ENCODE measurements at places on chromosomes 1 and 21. TPM values are rescaled to one million over a fixed set of nuclear protein-coding genes. Genes with fewer than 3 reads are reported as not detected.

MX2 gene
- total RNA-seq: 7.9 TPM

DNA sequence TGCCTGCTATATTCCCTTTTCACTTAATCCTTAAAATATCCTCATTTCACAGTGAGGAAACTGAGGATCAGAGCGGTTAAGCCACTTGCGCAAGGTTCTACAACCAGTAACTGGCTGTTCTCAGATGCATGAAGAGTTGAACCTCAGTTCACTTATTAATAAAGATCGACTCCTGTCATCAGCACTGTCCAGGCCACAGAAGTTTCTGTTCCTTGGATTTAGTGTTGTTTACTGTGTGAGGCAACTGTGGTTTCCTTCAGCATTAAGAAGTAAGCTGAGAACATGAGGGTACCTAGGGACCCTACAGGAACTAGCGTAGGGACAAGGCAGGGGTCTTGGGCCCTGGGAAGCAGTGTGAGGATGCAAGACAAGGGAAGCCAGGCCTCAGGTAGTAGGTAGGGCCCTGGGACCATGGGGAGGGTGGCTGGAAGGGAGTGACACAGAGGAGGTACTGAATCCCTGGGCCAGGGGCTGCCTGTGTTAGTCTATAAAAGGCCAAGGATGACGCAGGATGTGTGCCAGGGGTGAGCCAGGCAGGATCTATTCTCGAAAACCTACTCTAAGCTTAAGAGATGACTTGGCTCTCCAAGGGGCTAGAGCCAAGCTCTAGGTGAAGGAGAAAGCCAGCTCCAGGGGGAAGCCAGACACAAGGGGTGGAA, 181.2 kb upstream of the CSF3R start:
- peaks cover 3% of the 10 kb centered on the region for H3K4me1 ChIP-seq
- peaks cover 54% of the 10 kb centered on the region for H3K27me3 ChIP-seq
- H3K4me3 ChIP-seq: no peak overlapping the region
- H3K36me3 ChIP-seq: no peaks in the 10 kb centered on the region
- H3K27ac ChIP-seq: no peak overlapping the region

- DNase-seq: no peak
- H3K36me3 ChIP-seq: no peaks in the 10 kb centered on the region
- peaks cover 3% of the 10 kb centered on the region for H3K27me3 ChIP-seq
These were observed 88.5 kb downstream of the SLC44A5 start for GRCh38 chr1:75522389-75522788.

DNA sequence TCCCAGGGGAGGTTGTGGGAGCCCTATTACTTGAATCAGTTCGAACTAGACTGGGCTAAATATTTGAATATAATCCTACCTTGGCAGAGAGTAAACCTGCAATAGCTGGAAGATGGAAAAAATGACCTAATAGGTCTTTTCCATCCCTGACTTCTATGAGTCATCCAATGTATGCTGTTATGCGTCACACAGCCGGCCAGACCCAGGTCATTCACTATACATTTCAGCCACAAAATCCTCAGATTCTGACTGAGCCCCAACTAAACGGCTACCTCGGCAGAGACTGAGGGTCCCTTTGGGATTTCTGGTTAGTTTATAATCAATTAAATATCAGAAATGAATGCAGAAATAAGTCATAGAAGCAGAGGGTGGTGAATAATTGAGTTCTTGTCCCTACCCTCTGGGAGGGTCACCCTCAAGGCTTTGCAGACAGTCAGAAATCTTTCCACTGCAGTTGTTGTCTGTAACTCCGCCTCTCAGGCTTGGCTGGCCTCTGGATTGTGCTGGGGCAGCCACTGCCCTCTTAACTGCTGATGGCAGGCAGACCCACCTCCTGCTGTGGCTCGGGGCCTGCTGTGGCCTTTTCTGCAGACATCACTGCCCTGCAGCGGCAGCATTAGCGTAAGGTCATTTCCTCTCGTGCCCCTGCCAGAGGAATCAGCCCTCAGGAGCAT, 240.5 kb downstream of the TGFB2 start:
- DNase-seq: no peak
- no peaks in the 10 kb centered on the region for H3K4me1 ChIP-seq

- peaks cover 12% of the 10 kb centered on the region for H3K4me1 ChIP-seq
- H3K4me3 ChIP-seq: no peak overlapping the region
- peaks cover 4% of the 10 kb centered on the region for H3K36me3 ChIP-seq
- DNase-seq: peak; percentile 23
- peaks cover 2% of the 10 kb centered on the region for H3K27me3 ChIP-seq
- H3K27ac ChIP-seq: peak overlapping the region; percentile 24
These were observed 40.9 kb downstream of the LGR6 start for GRCh38 chr1:202234331-202235002.

DNA sequence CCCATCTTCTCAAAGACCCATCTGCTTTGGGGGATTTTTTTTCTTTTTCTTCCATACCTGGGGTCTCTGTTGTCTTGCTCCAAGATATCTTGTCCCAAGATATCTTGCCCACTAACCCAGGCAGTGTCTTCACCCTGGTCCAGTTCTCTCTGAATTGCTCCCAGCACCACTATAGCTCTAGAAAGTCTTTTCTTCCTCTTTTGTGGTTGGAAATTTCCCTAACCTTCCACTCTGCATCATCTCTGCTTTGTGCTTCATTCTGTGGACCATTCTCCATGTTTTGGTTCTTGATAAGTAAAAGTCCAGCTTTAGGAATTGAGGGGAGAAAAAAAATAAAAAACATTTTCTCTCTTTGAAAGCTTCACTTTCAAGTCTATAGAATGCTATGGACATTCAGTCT, 20.9 kb downstream of the STYXL2 start:
- peaks cover 12% of the 10 kb centered on the region for H3K4me1 ChIP-seq
- no peaks in the 10 kb centered on the region for H3K27me3 ChIP-seq
- no peak overlapping the region for H3K4me3 ChIP-seq
- peaks cover 8% of the 10 kb centered on the region for H3K36me3 ChIP-seq
- DNase-seq: no peak

DNA sequence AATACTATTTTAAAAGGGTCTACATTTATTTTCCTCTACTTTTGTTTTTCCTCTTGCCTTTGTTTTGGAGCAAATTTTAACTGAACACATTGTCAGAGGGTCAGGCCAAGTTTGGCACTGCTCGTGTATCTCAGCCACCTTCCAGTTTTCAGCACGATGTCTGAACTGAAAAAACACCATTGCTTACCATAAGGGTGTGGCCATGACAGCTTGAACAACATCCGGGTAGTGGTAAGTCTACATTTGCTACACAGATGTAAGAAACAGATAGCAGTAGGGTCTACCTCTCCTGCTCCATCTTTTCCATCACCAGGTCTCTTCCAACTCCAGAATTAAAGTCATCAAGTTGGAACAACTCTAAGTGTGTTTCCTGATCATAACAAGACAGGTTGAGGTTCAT, 4.2 kb downstream of the HIVEP3 start:
- peak overlapping the region; percentile 87 for H3K27ac ChIP-seq
- no peak for DNase-seq
- peaks cover 74% of the 10 kb centered on the region for H3K4me1 ChIP-seq

DNA sequence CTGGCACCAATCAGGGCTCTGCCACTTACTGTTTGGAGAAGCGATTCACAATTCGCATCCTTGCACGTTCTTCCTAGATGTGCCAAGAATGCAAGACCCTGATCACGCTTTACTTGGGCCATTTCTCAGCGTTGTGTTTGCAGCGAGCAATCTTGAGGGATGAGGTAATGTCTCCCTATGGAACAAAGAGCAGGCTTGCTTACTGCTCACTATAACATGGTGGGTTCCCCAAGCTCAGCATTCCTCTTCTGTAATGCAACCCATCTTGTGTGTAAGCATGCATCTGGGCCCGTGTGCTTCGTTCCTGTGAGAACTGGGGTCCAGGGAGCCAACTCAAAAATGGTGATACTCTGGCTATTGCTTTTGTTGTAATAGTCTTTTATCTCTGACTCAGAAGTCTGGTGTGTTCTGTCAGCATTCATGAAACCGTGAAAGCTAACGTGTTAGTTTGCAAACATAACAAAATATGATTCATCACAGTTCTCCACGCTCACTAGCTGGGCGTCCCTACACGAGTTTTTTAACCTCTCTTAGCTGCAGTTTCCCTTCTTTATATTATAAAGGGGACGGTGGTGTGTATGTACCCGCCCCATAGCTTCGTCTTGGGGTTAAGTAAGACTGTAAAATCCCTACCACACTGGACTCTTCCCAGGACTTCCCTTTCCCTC, 33.3 kb downstream of the DNTTIP2 start:
- no peak for DNase-seq
- no peaks in the 10 kb centered on the region for H3K27me3 ChIP-seq
- H3K4me3 ChIP-seq: peak overlapping the region; percentile 86
- H3K36me3 ChIP-seq: no peaks in the 10 kb centered on the region

GRCh38 chr21:45923146-45923545, 58.4 kb upstream of the COL6A1 start:
- peaks cover 4% of the 10 kb centered on the region for H3K4me1 ChIP-seq
- no peaks in the 10 kb centered on the region for H3K27me3 ChIP-seq
- DNase-seq: no peak
- H3K27ac ChIP-seq: no peak overlapping the region
- no peak overlapping the region for H3K4me3 ChIP-seq

F3 gene
- not detected for total RNA-seq

- no peaks in the 10 kb centered on the region for H3K27me3 ChIP-seq
- H3K4me1 ChIP-seq: no peaks in the 10 kb centered on the region
- H3K4me3 ChIP-seq: no peak overlapping the region
- peaks cover 6% of the 10 kb centered on the region for H3K36me3 ChIP-seq
- H3K27ac ChIP-seq: no peak overlapping the region
These were observed 338.4 kb upstream of the TMPRSS15 start for GRCh38 chr21:18741954-18742353.

HORMAD1 gene
- total RNA-seq: 0.43 TPM

HECTD3 gene
- 42.8 TPM for total RNA-seq

DNA sequence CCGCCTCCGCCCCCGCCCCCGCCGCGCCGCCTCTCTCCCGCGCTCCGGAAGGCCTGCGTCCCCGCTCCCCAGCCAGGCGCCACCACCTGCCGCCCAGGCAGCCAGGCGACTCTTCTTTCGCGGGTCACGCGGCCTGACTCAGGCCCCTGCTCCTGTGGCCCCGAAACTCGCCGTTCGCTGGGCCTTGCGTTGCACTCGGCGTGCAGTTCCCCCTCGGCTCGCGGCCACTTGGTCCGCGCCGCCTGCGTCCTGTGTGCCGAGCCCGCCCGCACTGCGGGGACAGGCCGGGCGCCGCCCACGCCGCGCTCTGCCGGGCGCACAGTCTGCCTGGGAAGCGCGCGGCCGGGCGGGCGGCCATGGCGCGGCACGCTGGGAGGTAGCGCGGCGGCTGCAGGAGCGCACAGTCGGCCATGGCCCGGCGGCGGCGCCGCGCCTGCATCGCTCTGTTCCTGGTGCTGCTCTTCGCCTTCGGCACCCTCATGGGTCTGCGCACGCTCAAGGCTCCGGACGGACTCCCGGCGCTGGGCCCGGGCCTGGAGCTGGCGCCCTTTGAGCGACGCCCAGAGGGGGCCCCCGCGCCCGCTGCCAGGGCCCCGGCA, at the start of gene MANEAL:
MANEAL (plus strand) TSS at position 75 of the 599 bp plus-strand sequence; CDS start at position 411, 336 bp downstream.
- peaks cover 15% of the 10 kb centered on the region for H3K4me1 ChIP-seq
- H3K27ac ChIP-seq: no peak within 1 kb of the TSS
- peak within 1 kb of the TSS; percentile 81 for H3K4me3 ChIP-seq
- no peaks in the 10 kb centered on the region for H3K36me3 ChIP-seq

TNN gene
- not detected for total RNA-seq

- H3K27me3 ChIP-seq: no peaks in the 10 kb centered on the region
- H3K36me3 ChIP-seq: peaks cover 6% of the 10 kb centered on the region
- H3K4me3 ChIP-seq: peak overlapping the region; percentile 15
- H3K27ac ChIP-seq: peak overlapping the region; percentile 84
- DNase-seq: no peak
These were observed 9.1 kb upstream of the EFHD2 start for GRCh38 chr1:15400627-15401026.

DNA sequence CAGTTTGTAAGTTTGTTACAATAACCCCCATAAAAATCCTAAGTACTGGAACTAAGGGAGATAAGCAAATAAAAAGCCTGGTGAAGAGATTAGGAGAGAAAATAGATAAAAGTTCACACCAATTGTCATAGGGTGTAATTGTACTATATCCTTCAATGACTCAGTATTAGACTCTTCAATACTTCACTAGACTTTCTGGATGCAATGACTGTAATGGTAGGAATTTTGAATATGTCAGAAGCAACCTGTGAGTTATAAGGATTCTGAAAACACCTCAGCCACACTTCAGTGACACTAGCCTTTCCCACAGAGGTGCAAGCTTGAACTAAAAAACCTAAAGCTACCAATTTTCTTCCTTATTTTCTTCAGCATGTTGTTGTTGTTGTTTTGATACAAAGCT, 147.9 kb downstream of the PTGER3 start:
- no peak for DNase-seq
- H3K36me3 ChIP-seq: peaks cover 20% of the 10 kb centered on the region
- H3K27ac ChIP-seq: no peak overlapping the region
- H3K4me1 ChIP-seq: peaks cover 52% of the 10 kb centered on the region

- peaks cover 50% of the 10 kb centered on the region for H3K4me1 ChIP-seq
- no peaks in the 10 kb centered on the region for H3K27me3 ChIP-seq
These were observed 24.7 kb upstream of the ATP5PO start for GRCh38 chr21:33940164-33940880.

PBXIP1 gene
- 28.9 TPM for total RNA-seq

DNA sequence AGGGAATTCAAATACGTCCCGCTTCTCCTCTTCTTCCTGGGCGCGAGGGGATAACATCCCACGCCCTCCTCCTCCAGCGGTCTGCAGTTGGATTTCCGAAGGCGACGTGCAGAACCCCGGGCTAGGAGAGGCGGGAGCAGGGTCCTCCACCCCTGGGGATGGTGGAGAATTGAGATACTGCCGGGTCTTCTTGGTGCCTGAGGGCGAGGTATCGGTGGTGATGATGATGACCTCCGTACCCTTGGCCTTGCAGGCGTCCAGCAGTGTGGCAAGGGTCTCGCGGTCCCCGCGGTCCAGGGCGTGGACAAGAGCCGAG, 3.2 kb upstream of the LIX1L start:
- H3K36me3 ChIP-seq: no peaks in the 10 kb centered on the region
- no peaks in the 10 kb centered on the region for H3K27me3 ChIP-seq
- peaks cover 65% of the 10 kb centered on the region for H3K4me1 ChIP-seq
- H3K27ac ChIP-seq: peak overlapping the region; percentile 75

DNA sequence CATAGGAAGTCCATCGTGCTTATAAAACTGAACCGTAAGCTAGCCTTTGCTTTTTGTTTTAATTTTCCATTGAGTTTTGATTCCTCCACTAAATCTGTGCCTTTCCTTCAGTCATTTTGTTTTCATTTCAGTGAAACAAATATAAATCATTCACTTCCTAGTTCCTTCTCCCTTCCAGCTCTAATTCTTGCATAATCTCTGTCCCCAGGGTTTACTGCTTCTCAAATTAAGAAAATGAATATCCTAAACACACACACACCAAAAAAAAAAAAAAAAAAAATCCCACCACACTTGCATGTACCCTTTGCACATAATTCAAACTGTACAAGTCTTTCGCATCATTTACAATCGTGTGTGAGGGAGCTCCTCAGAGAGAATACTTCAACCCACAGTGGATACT, 6.8 kb downstream of the KCNH1 start:
- H3K4me1 ChIP-seq: no peaks in the 10 kb centered on the region
- H3K27me3 ChIP-seq: peaks cover 35% of the 10 kb centered on the region

CALML6 gene
- total RNA-seq: 1.2 TPM

GRCh38 chr1:115193046-115193828, 103.9 kb upstream of the TSPAN2 start:
- no peak for DNase-seq
- H3K27ac ChIP-seq: no peak overlapping the region
- no peaks in the 10 kb centered on the region for H3K4me1 ChIP-seq
- H3K36me3 ChIP-seq: no peaks in the 10 kb centered on the region

S100A16 gene
- total RNA-seq: not detected

UMODL1 gene
- not detected for total RNA-seq

- DNase-seq: no peak
- no peak overlapping the region for H3K27ac ChIP-seq
- H3K4me1 ChIP-seq: no peaks in the 10 kb centered on the region
- peaks cover 10% of the 10 kb centered on the region for H3K27me3 ChIP-seq
- H3K4me3 ChIP-seq: no peak overlapping the region
These were observed 14.5 kb upstream of the ERRFI1 start for GRCh38 chr1:8040586-8040985.

Measured in natural killer cell treated with Interleukin-12 subunit alpha and Interleukin-12 subunit beta and Interleukin-15 and Interleukin-18, amount 100 ng/mL, for 72 hours (primary cell).